AG04449 (cell line): ENCODE measurements at places on chromosomes 7 and 10.

- no peak for DNase-seq
Observed at GRCh38 chr7:33554576-33554975, 350.8 kb upstream of the BMPER start.

DNA sequence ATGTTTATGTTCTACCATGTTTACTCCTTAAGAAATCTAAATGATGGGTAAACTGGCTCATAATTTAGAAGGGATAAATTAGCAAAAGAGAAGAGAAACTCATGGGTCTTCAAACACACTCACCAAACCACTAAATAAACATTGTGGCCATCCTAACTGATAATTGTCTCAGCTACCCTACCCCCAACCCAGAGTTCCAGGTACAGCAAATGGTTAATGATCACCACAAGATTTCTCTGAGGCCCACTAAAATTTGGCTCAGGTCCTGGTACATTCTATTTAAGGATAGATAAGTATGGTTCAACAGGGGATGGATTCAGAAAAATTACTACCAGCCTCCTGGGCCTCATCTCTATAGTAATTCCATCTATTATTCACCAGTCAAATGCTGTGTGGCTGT is 21.4 kb downstream of the SLC25A13 start:
- DNase-seq, result no peak

DNA sequence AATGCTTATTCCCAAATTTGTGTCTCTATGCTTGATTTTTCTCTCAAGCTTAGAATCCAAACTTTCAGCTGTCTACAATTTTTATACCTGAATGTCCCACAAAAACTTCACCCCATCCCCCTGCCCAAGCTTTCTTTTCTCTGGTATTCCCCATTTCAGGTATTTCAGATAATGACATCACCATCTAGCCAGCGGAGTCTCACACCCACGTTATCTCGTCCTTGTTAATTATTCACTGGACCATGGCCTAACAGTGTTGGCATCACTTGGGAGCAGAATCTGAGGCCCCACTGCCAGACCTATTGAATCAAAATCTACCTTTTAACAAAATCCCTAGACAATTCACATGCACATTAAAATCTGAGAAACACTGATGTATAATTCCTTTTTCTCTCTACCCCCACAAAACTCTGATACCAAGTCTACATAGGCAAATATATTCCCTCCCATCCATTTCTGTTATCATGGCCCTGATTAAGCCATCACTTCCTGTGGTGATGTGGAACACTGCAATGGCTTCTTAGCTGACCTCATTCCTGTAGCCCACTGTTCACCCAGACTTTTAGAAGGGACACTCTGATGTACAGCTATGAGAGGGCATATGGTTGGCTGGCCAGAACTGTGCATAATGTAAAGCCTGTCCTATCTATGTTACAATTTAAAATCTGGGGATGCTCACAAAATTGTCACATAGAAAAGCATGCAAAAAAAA is 31.4 kb downstream of the ZNF438 start:
- DNase-seq, result no peak

GRCh38 chr10:87092861-87093631 is 1.6 kb downstream of the GLUD1 start:
- DNase-seq, result no peak

DNA sequence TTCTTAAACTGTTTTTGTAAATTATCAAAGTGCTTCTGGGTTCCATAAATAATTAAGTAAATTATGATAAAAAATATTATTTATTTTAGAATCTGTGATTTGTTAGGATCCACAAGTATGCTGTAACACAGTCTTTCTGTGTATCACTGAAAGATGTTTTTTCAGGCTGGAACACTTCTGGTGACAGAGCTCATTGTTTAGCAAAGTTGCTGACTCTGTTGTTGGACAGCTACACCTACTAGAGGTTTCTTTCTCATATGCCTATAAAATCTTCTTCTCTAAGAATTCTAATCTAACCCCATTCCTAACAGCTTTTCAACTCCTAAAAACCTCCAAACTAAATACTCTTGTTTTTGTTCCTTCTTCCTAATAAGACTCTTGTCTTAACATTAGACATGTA is 176.8 kb downstream of the THSD7A start:
- no peak for DNase-seq

DNA sequence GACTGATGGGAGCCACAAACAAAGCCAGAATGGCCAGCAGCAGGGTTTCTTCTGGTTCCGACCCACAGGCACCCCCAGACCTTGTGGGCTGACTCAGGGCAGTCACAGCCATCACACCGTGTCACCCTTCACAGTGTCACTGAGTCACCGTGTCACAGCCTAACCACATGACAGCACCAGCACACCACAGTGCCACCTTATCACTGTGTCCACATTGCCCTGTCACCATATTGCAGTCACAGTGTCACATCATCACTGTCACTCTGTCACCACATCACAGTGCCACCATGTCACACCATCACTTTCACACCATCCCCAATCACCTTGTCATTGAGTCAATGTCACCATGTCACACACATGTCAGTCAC is 77.0 kb downstream of the OAT start:
- DNase-seq, result no peak

GRCh38 chr10:72953687-72954086 is 919 bp downstream of the PLA2G12B start:
- DNase-seq, result no peak

DNA sequence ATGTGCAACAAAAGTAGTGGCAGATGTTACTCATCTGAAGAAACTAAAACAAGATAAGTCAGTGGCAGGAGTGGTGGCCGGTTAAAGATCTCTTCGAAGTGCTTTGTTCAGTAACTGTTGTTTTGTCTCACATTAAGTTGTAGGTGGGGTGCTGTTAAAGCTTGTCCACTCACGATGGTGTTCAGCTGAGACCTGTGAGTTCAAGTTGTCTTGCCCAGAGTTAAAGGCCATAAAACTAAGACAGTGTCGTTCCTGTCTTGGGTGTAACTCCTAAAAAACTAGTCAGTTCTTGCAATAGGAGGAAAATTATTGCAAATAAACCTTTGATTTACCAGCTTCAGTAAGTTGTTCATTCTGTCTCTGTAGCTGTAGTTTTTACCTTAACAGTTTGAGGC is 857 bp upstream of the FOXP2 start:
- DNase-seq, result no peak

- no peak for DNase-seq
Observed at GRCh38 chr10:5587151-5588079, 62.7 kb downstream of the CALML3 start.

- no peak for DNase-seq
Observed at GRCh38 chr7:68143345-68143744, 1146.7 kb downstream of the TYW1 start.

GRCh38 chr7:11829954-11830353 is 2.0 kb downstream of the THSD7A start:
- no peak for DNase-seq

- DNase-seq, result no peak
Observed at GRCh38 chr10:75211007-75211691, 553 bp downstream of the VDAC2 start.

GRCh38 chr10:120105001-120105400 is 212.5 kb downstream of the SEC23IP start:
- DNase-seq, result no peak

DNA sequence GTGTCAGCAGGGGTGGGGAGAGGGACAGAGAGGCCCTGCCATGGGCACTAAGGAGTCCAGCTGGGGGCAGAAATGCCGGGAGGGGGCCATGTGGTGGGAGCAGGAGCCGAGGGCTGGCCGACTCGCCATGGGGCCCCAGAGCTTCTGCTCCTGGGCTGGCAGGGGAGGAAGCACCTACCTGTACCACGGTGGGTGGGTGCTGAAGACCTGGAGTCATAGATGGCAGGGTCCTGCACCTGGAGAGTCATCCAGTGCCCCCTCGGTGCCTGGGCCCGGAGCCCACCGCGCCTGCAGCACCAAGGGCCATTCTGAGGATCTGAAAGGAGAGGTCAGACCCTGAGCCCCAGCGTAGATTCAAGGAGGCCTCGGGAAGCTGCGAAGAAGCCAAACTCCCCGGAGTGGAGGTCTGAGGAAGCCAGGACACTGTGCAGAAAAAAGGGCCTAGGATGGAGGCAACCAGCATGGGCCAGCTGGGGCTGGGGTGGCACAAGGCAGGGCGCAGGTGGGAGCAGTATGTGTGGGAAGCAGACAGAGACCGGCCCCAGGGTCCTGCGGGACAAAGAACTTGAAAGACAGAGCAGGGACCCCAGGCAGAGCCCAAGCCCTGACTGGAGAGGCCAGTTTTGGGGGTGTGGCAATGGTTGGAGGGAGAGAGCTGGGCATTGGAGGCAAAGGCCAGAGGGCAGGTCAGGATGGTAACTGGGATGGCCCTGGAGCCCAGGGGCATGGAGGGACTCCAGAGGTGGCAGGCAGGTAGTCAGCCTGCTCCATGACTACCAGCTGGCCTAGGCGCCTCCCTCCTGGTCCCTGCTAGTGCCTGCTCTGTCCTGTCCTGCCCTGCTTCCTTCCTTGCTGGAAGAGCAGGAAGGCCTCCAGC is 26.7 kb upstream of the SMARCD3 start:
- no peak for DNase-seq

DNA sequence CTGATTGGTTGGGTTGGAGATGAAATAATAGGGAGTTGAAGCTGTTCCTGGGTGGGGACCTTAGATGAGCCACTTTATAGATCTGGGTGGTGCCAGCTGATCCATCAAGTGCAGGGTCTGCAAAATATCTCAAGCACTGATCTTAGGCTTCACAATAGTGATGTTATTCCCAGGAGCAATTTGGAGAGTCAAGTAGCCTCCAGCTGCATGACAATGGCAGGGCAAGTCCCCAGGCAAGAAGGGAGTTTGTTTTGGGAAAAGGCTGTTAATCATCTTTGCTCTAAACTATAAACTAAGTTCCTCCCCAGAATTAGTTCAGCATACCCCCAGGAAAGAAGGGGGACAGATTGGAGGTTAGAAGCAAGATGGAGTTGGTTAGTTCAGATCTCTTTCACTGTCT is 47.7 kb upstream of the WAPL start:
- DNase-seq, result no peak

- no peak for DNase-seq
Observed at GRCh38 chr10:121288864-121289661, 309.2 kb downstream of the FGFR2 start.

DNA sequence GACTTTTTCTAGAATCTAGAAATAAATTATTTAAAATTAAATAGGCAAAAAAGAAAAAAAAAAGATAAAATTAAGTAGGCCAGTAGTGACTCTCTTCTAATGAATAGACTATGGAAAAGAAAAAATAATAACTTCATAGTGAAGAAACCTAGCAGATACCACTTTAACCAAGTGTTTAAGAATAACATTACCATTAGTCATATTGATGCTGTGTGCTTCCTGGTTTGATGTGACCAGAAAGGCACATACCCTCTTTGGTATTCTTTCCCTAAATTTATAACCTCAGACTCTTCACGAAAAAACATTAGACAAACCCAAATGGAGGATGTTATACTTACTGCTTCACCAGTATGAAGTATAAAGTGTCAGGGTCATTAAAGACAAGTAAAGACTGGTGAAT is 42.6 kb downstream of the KIF20B start:
- peak; percentile 5 for DNase-seq

DNA sequence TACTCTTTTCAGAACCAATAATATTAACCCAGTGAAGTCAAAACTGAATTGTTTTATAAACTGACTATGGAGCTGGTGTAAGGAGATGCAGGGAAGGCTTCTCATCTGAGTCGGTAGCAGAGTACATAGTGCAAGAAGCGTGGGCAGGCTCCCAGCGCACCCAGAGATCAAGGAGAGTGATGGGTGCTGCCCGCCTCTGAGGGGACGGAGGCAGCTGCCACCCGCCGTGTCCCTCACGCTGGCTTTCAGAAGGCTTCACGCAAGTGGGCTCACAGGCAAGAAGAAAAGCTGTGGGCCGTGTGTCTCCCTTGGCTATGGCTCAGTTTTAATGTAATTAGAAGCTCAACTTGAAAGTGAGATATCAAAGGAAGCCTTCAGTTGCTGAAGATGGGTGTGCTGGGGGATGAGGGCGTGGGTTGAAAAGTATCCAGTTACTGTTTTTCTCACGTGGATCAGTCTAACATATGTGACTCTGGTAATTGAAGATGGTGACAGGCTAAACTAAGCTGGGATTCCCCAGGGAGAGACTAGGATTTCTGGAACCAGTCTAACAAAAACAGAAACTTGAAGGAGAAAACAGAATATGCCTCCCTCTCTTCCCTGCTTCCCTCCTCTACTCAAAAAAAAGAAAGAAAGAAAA is 159.9 kb downstream of the MGMT start:
- no peak for DNase-seq

DNA sequence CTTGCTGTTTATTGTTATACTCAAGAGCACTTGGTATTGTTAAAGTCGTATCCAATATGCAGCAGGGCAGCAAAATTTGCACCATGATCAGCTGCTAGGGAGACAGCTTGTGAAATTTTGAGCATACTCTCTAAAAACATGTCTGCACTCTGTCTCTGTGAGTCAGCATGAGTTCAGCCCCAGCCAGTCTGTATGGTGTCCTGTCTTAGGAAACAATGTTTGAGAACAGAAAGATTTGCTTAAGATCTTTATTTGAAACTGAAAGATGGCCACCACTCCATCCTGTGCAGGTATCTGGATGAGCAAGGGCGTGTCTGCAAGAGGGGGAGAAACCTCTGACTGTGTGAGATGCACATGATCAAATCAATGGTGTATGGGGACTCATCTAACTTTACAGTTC is 97.1 kb downstream of the GNAI1 start:
- DNase-seq, result peak; percentile 28

GRCh38 chr7:141158561-141158960 is 84.7 kb downstream of the TMEM178B start:
- DNase-seq, result peak; percentile 46

DNA sequence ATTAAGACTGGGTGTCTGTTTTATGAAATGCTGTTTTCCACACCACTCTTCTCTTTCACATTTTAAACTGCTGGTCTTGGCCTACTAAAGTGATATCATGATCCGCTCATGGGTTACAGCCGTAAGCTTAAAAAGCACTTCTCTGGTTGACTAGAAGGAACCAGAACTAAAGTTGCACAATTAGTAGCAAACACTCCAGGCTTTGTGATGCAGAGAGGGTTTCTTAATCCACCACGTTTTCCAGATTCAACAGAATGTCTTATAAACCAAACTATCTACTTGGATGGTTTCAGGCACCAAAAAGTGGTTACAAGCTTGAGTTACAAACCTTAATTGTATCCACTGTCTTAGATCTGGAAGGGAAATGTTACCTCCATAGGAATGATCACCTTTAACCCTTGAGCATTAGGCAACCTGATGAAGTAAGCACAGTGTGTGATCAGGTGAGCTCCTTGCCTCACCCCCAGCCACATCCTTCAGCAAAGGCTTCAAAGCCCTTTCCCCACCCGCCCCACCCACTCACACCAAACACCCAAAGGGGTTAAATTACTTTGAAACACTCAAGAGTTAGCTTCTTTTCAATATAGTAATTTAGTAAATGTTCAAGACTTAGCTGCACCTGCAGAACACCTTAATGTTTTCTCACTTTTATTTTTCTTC is 3.5 kb downstream of the ELMO1 start:
- DNase-seq, result no peak

DNA sequence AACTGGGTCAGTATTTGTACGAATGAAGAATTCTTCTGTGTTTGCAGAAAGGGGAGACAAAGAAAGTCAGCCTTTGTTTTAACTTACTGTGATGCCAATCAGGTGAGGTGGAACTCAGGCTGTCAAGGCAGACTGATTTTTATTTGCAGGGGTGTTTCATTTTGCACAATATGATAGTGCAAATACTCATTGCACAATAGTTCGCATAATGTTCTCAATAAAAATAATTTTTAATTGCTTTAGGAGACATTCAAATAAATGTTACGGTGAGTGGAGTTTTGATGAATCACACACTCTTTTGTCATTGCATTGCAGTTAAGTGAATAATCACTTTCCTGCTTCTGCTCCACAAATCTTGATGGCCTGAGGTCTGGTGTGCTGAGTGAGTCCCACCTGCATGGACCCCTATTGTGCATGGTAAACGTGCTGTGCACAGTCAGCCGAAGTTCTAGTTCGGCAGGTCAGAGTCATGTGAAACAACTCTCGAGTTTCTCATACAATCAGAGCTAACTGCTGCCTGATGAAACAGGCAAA is 141.3 kb upstream of the FZD8 start:
- DNase-seq, result no peak
